ENCODE measurements at places on chromosomes 11 and 22.

DNA sequence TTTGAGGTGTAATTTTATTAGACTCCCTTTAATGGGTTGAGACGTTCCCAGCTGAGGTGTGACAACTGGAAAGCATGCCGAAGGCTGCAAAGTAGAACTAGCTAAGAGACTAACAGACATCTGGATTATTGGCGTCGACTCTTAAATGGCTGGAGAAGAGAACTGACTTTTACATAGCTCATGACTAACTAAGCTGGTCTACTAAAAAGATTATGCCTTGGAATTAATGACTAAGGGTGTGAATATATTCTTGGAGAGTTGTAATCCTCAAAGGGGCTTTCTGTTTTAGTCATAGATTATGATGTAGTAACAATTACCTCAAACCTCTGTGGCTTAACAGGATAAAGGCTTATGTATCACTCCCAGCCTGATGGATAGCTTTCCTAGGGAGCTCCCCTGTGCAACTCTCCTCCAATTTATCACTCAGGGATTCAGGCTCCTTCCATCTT is 39.5 kb upstream of the SLC5A12 start:
- no peak overlapping the region for H3K27ac ChIP-seq
- H3K27me3 ChIP-seq: no peaks in the 10 kb centered on the region
- no peaks in the 10 kb centered on the region for H3K36me3 ChIP-seq
- no peak for DNase-seq

- no peaks in the 10 kb centered on the region for H3K36me3 ChIP-seq
- H3K4me3 ChIP-seq: peak within 1 kb of the TSS; percentile 57
- peaks cover 15% of the 10 kb centered on the region for H3K4me1 ChIP-seq
- no peaks in the 10 kb centered on the region for H3K27me3 ChIP-seq
- H3K27ac ChIP-seq: peak within 1 kb of the TSS; percentile 75
These were observed at the start of gene JHY for GRCh38 chr11:122882189-122882856. Gene JHY, plus strand, starts transcription at chr11:122882759. Its CDS starts 3,091 bp downstream, at chr11:122885850.

GRCh38 chr11:45675646-45676045 is 10.2 kb upstream of the CHST1 start:
- H3K27ac ChIP-seq: no peak overlapping the region
- no peaks in the 10 kb centered on the region for H3K36me3 ChIP-seq
- no peaks in the 10 kb centered on the region for H3K27me3 ChIP-seq
- H3K4me1 ChIP-seq: no peaks in the 10 kb centered on the region
- no peak for DNase-seq
- H3K4me3 ChIP-seq: no peak overlapping the region

DNA sequence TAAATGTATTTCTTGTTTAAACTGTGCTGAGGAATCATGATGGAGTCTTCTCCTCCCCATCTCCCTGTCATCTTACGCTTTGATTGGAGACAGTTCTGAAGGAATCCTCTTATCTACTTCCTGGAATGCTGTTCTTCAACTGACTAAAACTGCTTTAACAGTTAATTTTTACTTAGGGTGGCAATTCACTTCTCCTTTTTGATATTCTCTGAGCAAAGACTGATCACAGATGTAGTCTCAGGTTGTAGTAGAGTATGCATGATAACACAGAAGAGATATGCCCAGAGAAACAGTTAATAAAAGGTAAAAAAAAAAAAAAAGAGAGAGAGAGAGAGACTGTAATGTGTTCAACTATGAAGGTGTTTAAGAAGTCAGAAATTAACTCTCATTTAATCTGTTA is 1.4 kb upstream of the CASP5 start:
- no peak overlapping the region for H3K4me3 ChIP-seq
- no peaks in the 10 kb centered on the region for H3K4me1 ChIP-seq
- no peak for DNase-seq
- H3K27ac ChIP-seq: no peak overlapping the region
- no peaks in the 10 kb centered on the region for H3K27me3 ChIP-seq
- no peaks in the 10 kb centered on the region for H3K36me3 ChIP-seq

GRCh38 chr22:40764763-40765441 is 54.2 kb downstream of the SLC25A17 start:
- no peaks in the 10 kb centered on the region for H3K27me3 ChIP-seq
- no peak overlapping the region for H3K27ac ChIP-seq
- peaks cover 6% of the 10 kb centered on the region for H3K4me1 ChIP-seq
- no peaks in the 10 kb centered on the region for H3K36me3 ChIP-seq
- DNase-seq: no peak
- no peak overlapping the region for H3K4me3 ChIP-seq

DNA sequence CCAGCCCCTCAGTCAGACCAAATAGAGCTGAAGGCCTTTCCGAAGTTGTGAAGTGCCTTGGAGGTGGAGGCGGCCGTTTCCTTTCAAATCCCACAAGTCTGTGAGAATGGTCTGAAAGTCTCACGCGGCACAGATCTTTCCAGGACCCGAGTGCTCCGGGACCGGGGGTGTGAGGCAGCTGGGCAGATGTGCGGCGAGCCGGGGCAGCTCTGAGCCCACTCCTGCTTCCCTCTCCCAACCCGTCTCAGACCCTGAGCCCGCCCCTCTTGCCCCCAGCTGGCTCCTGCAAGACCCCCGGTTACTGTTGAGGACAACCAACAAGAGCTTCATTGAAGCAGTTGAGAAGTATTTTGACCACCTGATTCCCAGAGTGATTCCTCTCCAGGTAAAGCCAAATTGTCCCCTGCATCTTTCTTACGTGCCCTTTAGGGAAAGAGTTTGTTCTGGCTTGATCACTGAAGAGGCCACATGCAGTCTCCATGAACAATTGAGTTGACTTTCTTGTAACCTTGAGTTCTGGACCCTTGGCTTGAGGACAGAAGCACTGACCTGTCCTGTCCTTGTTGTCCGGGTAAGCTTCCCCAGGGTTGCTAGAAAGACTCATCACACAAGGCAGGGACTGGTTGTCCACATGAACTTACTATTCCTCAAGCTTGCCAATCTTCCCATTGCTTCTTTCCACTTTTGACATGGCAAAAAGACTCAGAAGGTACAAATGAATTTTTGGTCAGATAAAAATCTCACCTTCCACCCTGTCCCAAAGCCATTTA is 7.5 kb downstream of the GLB1L3 start:
- H3K36me3 ChIP-seq: no peaks in the 10 kb centered on the region
- no peaks in the 10 kb centered on the region for H3K27me3 ChIP-seq
- DNase-seq: peak; percentile 84
- H3K4me1 ChIP-seq: no peaks in the 10 kb centered on the region
- no peak overlapping the region for H3K27ac ChIP-seq
- H3K4me3 ChIP-seq: no peak overlapping the region

DNA sequence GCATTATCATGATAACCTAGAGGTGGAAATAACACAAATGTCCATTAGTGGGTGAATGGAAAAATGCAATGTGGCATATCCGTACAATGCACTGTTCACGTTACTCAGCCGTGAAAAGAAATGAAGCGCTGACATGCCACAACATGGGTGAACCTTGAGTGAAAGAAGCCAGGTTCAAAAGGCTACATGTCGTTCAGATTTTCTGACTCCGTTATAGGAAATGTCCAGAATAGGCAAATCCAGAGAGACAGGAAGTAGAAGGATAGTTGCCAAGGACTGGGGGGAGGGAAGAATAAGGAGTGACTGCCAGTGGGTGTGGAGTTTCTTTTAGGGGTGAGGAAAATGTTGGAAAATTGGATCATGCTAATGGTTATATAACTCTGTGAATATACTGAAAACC is 133.8 kb downstream of the ATXN10 start:
- H3K27me3 ChIP-seq: no peaks in the 10 kb centered on the region
- no peak for DNase-seq
- H3K4me3 ChIP-seq: no peak overlapping the region

DNA sequence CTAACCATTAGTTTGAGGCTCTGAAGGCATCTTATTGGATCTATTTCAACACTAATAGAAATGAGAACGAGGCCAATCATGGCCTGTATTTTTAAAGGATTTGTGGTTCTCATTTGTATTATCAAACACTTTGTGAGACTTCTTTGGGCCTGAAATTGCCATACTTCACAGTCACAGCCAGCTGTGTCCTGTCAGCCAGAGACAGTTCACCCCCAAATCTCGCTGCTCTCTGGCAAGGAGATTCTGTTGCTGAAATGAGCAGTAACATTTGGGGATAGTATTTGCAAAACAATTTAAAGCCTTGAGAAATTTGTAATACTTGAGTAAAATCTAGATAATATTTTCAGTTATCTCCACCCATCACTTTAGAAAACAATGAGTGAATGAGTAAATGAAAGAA is 26.9 kb upstream of the TENM4 start:
- H3K4me1 ChIP-seq: no peaks in the 10 kb centered on the region
- no peak overlapping the region for H3K27ac ChIP-seq

GRCh38 chr11:9739123-9739900 is 75.4 kb downstream of the SWAP70 start:
- H3K36me3 ChIP-seq: peaks cover 36% of the 10 kb centered on the region
- no peaks in the 10 kb centered on the region for H3K27me3 ChIP-seq
- no peak for DNase-seq
- no peak overlapping the region for H3K27ac ChIP-seq

- peaks cover 68% of the 10 kb centered on the region for H3K4me1 ChIP-seq
- H3K4me3 ChIP-seq: no peak overlapping the region
- H3K27me3 ChIP-seq: no peaks in the 10 kb centered on the region
- no peak for DNase-seq
These were observed 3.0 kb upstream of the IFITM10 start for GRCh38 chr11:1753229-1753928.

DNA sequence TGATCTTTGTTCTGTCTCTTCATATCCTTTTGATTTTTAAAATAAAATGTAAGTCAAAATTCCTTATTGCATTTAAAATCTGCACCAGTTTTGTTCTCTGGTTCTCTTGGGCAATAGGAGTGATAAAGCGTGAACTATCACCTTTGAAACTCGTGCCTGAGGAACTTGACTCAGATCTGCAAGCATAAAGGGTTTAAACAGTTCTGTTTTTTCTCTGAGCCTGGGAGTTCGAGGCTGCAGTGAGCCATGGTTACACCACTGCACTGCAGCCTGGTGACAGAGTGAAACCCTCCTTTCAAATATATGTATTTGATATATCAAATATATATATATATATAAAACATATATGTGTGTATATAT is 38.9 kb upstream of the CLMP start:
- H3K27ac ChIP-seq: no peak overlapping the region
- H3K4me3 ChIP-seq: no peak overlapping the region
- H3K36me3 ChIP-seq: no peaks in the 10 kb centered on the region

- no peaks in the 10 kb centered on the region for H3K36me3 ChIP-seq
- no peak for DNase-seq
- H3K4me3 ChIP-seq: peak within 1 kb of the TSS; percentile 35
- peaks cover 12% of the 10 kb centered on the region for H3K27me3 ChIP-seq
- H3K4me1 ChIP-seq: peaks cover 20% of the 10 kb centered on the region
These were observed at the start of gene KIRREL3 for GRCh38 chr11:127000291-127000968. Gene KIRREL3, minus strand, starts transcription at chr11:127000770.

DNA sequence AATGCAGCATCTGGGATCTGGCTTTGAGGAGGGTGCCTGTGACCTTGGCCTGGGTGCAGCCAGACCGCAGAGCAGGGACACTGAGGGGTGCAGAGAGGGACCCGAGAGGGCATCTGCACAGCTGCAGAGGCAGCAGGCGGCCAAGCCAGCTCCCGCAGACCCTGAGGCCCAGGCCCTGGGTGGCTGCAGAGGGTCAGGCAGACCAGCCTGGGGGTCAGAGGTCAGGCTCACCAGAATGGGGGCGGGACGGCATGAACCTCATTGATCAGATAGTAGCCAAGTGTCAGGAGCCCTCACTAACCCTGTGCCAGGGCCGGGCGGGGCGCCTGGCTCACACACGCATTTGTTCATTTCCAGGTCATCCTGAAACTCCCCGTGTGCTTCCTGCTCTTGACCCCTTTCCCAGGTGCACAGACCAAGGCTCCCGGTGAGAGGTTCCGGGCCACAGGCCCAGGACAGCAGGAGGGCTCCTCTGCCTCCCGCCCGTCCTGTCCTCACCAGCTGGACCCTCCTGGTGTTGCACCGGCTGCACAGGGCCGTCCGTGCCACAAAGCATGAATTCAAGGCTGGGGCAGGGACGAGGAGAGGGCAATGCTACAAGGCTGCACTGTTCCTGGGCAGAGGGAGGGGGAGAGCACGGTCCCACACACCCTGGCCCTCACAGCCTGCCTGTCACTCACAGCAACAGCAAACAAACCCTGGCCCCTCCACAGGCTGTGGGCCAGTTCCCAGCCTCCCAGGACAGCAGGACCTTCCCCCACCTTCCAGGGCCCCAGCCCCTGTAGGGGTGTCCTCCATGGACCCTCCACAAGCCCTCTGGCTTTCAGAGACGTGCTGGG is 3.3 kb downstream of the RTN4R start:
- H3K27me3 ChIP-seq: no peaks in the 10 kb centered on the region
- no peak overlapping the region for H3K4me3 ChIP-seq
- no peaks in the 10 kb centered on the region for H3K36me3 ChIP-seq
- H3K27ac ChIP-seq: no peak overlapping the region

DNA sequence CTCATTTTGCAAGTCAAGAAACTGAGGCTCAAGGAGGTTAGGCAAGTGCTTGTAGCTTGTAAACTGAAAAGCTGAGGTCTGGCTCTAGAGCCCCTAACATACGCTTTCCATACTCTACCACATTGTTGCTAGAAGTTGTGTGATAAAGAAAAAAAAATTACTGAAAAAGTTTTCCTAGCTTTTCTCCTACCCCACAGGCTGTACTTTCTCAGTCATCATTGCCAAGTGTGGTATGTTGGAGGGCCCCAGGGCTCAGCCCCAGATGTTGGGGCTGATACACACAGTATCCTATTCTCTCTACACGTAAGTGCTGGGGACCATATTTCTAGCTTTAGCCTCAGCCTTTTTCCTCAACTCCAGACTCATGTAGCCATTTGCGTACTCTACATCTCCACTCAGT is 16.0 kb downstream of the KREMEN1 start:
- no peaks in the 10 kb centered on the region for H3K36me3 ChIP-seq
- H3K4me3 ChIP-seq: no peak overlapping the region
- DNase-seq: no peak
- H3K27ac ChIP-seq: no peak overlapping the region
- H3K4me1 ChIP-seq: peaks cover 16% of the 10 kb centered on the region

DNA sequence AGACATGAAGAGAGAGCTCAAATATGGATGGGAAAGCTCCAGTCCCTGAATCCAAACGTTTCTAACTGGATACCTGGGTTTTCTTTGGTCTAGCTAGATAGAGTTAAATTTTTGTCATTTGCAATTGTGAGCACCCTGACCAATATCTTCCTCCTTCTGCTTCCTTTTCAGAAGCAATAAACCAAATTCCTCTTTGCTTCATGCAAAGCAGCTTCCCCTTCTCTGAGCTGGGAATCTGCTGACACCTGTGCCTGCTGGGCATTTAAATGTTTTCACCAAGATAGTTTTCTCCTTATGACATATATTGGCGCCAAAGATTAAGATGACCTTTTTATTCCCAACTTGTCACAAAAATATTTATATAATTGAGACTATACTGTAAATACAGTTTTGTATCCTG is 27.9 kb upstream of the PAK1 start:
- H3K4me1 ChIP-seq: peaks cover 12% of the 10 kb centered on the region
- H3K4me3 ChIP-seq: no peak overlapping the region
- H3K27ac ChIP-seq: no peak overlapping the region
- no peaks in the 10 kb centered on the region for H3K36me3 ChIP-seq
- no peak for DNase-seq

DNA sequence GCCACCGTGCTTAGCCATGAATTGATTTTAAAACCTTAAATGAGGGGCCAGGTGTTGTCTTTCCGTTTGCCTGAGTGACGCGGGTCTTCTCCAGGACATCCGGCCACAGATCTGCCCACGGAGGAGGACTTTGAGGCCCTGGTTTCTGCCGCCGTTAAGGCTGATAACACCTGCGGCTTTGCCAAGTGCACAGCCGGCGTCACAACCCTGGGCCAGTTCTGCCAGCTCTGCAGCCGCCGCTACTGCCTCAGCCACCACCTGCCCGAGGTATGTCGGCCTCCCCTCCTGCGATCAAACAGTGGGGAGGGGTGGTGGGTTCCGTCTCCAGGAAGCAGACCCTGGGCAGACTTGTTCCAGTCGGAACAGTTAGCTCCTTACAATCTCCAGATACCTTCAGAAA is 34.4 kb downstream of the IGHMBP2 start:
- H3K36me3 ChIP-seq: peaks cover 4% of the 10 kb centered on the region
- no peaks in the 10 kb centered on the region for H3K27me3 ChIP-seq
- H3K4me3 ChIP-seq: no peak overlapping the region
- peaks cover 9% of the 10 kb centered on the region for H3K4me1 ChIP-seq
